Inflammatory macrophage treated with lipopolysaccharide for 4 hours (primary cell): ENCODE measurements at places on chromosomes 3 and 15.
A peak's percentile ranks its signal among the peaks of the same experiment; 100 is the strongest.

GRCh38 chr3:128257632-128258031, 104.4 kb downstream of the EEFSEC start:
- DNase-seq = no peak

DNA sequence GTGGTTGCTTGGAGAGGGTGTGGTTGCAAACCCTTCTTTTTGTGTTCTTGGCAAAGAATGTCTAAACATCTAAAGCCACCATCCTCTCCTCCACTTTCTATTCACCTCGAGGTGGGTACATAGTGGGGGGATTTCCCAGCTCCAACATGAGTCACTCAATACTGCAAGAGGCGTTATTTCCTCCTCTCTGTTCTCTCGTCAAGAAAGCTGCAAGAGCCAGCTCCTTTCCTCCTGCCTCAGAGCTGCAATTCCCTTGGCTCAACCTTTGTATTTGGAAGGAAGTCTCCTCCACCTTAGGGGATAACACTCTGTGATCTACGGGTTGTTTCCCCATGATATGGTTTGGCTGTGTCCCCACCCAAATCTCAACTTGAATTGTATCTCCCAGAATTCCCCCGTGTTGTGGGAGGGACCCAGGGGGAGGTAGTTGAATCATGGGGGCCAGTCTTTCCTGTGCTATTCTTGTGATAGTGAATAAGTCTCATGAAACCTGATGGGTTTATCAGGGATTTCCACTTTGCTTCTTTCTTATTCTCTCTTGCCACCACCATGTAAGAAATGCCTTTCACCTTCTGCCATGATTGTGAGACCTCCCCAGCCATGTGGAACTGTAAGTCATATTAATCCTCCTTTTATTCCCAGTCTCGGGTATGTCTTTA, 138.4 kb downstream of the PLCL2 start:
- peak; percentile 87 for DNase-seq

DNA sequence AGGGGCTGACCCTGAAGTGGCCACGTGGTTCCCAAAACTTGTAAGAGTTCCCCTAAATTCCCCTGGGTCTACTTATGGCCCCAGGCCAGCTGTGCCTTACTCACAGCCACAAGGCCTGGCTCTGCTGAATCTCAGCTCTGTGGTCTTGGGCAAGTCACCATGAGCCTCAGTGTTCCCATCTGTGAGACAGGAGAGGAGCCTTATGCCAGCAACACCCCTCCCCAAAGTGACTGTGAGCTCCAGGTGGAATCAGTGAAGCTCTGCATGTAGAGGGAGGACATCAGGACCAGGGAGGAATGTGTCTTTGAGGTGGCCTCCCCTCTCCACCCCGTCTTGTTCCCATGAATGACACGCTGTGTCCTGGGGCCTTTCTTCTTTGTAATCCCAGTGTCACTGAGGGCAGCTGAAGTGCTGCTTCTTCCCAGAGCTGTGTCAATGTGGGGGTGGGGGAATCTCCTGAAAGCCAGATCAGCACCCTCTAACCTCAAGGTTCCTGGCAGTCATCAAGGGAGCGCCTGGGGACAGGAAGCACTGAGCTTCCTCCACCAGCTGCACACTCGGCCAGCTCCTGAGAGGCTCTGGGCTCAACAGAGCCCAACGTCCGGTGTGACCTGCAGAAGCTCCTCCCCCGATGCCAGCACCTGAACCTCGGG, 258.9 kb downstream of the UACA start:
- peak; percentile 94 for DNase-seq

GRCh38 chr3:133825969-133826727, 20.5 kb downstream of the SRPRB start:
- no peak for DNase-seq

- no peak for DNase-seq
Observed at GRCh38 chr3:59463253-59463652, 413.4 kb upstream of the CFAP20DC start.

DNA sequence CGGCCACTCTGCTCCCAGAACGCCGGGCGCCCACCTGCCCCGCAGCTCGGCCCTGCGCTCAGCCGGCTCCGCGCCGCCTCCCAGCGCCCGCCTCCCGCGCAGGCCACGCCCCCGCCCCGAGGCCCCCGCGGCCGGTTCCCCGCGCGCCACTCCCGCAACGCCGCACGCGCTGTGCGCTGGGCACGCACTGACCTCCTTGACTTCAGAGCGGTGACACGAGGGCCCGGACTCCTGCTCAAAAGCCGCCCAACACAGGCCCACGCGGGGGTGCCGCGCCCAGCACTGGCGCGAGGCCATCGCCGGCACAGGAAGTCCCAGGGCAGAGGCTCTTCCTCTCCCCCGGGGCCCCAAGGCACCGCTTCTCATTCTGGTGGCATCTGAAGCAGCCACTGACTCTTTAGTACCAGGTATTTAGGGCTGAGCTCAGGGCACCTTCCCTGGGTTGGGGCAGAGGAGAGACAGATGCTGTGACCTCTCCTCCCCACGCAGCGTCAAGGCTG, 12.4 kb downstream of the TNK2 start:
- DNase-seq = peak; percentile 78

- no peak for DNase-seq
Observed at GRCh38 chr15:69841113-69841828, 256.4 kb downstream of the TLE3 start.

DNA sequence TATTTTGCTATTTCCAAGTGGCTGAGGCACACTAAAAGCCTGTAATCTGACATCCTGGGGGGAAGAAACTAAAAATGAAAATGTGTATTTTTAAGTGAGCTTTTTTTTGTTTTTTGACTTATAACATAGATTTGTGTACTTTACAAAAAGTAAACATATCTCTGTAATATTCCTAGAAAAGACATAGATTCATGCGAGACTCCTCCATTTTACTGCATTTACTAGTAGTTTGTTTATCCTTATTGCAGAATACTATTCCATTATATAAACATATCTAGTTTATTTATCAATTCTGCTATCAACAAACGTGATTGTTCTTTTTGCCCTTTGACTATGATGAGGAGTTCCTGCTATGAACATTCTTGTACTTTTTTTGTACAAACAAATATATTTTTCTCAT, 67.8 kb upstream of the PLSCR5 start:
- no peak for DNase-seq

DNA sequence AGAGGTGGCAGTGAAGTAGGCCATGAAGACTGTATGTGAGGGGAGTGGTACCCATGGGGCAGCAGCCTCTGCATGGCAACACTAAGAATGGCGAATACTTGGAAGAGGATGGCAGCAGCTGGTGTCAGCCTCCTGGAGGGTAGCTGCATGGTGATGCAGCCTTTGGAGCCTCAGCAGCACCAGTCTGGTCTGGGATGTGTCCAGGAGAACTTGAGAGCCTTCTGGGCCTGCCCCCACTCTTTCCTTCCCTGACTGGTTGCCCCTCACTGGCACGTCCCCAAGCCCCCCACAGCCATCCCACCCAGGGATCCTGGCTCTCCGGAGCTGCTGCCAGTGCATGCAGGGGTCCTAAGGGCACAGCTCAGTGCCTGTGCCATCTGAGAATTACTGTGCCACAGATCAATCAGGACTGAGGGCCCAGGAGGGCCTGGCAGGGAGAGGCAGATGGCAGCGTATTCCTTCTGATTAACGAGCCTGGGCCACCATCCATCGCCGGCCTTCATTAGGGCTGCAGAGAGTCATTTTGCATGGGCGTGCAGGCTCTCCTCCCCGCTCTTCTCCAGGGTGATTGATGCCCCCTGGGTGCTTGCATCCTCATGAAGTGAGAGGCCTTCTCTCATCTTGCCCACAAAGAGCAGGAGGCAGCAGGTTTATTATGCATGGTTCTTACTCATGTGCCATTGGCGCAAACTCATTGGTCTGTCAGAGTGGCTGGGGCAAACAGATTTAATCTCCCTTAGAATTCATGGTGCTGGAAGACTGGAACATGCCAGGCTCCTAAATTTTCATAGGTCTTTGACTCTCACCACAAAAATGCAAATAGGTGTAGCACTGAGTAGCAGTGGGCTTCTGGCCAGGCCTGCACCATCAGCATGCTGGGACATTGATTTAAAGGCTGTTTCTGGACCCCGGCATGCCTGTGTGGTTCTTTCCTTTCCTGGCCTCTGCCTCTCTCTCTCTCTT, 116.8 kb downstream of the EPHB1 start:
- DNase-seq = no peak
